ENCODE measurements at places on chromosomes 5 and 9. TPM values are rescaled to one million over a fixed set of nuclear protein-coding genes. Genes with fewer than 3 reads are reported as not detected.

C9orf50 gene
- not detected for polyA plus RNA-seq

SLC6A3 gene
- polyA plus RNA-seq, result not detected

DNA sequence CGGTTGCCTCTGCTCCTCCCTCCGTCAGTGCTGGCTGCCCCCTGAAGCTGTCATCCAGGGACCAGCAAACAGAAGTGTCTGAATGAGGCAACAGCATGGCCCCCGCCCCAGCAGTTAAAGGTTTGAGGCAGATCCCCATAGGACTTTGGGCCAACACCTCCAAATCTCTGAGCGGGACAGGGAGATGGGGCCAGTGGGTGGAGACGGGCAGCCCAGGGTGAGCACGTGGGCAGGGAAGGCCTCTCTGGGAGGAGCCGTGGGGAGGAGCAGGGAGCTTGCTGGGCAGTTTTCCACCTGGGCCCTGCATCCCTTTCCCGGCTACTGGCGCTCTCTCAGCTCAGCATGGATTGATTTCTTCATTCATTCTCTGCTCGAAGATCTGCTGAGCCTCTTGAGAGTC is 39.1 kb upstream of the NOTCH1 start:
- peak; percentile 79 for DNase-seq

DNA sequence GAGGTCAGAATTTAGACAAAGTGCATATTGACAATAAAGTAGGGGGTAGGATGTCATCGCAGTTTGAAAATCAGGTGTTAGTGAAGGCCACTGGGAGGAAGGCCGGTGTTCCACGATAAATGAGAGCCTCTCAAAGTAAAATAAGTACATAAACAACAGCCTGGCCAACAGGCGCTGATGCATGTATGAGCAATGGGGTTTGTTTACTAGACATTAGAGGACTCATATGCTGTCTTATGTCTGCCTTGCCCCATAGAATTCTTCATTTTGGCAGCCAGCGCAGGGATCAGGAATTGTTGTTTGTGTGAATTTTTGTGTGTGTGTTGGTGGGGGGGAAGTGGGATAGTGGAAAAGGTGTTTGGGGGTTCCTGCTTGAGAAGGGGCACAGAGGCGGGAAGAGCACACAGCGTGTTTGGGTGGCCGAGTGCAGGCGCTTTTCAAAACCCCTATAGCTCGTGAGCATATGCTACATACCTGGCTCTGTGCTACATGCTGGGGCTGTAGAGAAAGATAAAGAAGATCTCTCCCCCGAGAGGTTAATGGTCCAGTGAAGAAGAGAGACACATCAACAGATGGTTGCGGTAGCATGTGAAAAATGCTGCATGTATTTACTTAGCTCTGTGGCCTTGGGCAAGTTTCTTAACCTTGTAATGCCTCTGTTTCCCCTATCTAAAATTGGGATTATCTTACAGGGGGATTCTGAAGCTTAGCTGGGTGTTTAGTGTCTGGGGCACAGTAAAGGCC is 11.5 kb downstream of the SNX30 start:
- DNase-seq, result no peak

Measured in muscle of leg (tissue), 16 donors.